NCI-H2227 treated with DMSO at 0.1 percent for 48 hours (cell line): ENCODE measurements at places on chromosomes 3 and 15.

- DNase-seq = no peak
These were observed 36.7 kb downstream of the RGMA start for GRCh38 chr15:93052090-93052879.

- DNase-seq = no peak
These were observed 121.2 kb downstream of the TLE3 start for GRCh38 chr15:69976366-69976994.

- DNase-seq = no peak
These were observed 12.9 kb downstream of the CSRNP1 start for GRCh38 chr3:39140341-39140971.

GRCh38 chr3:104878395-104878794, 488.3 kb upstream of the ALCAM start:
- no peak for DNase-seq

GRCh38 chr15:67501177-67501835, 19.6 kb upstream of the C15orf61 start:
- peak; percentile 4 for DNase-seq

DNA sequence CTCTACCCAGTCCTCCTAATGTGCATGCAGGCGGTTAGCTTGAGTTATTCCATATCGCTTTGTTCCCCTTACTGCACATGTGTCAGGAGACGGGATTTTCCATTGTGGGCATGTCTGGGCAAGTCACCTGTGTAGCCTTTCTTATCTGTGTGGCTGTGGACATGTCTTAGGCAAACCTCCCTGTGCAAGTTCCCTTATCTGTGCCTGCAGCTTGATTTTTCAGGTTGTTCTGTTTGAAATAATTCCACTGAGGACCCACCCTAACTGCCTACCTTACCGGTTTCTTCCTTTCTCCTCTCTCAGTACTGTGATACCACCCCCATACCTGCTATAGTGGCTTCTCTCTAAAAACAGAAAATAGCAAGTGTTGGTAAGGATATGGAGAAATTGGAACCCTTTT, 113.6 kb downstream of the NEO1 start:
- DNase-seq = no peak

- no peak for DNase-seq
These were observed 5.2 kb downstream of the HEG1 start for GRCh38 chr3:125050488-125051090.

DNA sequence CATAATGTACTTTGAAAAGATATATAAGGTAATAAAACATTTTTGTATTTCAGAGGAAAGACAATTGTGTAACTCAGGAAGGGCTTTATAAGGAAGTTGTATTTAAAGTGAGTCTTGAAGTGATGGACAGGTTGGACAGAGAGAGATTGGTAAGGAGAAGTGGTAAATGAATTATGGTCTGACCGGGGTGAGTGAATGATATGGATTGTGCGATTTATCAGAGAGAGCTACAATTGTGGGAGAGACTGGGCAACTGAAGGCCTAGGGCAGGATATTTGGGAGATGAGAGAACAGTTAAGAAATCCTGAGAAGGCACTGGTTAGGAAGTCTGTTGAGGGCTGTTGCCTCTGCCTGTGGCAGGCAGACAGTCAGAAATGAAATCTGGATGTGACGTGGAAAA, 14.8 kb downstream of the IL1RAP start:
- no peak for DNase-seq

- no peak for DNase-seq
These were observed 802 bp downstream of the RCN2 start for GRCh38 chr15:76932135-76932966.

DNA sequence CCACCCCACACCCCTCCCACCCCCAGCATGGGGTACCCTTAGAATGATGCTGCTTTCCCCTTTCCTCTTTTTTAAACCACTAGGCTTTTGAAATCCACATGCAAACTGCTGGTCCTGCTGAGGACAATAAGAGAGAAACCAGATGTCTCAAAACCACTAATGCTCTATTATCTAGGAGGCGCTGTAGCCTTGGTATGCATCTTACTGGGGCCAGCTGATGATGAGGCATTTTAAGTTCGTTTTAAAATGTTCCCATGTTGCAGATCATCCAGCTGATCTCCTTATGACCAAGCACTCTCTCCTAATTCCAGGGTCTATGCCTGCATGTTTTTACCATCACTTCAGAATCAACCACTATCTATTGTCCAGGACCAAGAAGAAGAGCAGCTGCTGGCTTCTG, 1.3 kb downstream of the NME9 start:
- DNase-seq = peak; percentile 13

GRCh38 chr3:42014921-42015533, 53.1 kb upstream of the ULK4 start:
- no peak for DNase-seq

DNA sequence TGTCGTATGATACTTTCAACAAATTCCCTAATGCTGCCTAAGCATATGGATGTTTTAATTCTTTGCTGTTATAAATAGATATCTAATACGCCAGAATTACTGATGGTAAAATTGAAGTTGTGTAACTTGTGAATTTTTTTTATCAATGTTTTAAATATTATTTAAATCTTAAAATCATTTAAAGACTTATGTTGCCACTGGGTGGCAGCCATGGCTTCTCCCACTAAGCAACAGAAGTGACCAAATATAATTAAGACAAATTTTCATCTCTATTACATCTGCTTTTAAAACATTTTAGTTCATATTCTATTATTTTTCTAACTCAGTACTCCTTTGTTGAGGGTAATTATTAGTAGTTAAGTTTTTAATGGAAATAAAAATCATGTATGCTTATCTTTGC, 8.1 kb upstream of the IL20RB start:
- DNase-seq = no peak

GRCh38 chr15:25897658-25898057, 34.5 kb upstream of the ATP10A start:
- DNase-seq = no peak

DNA sequence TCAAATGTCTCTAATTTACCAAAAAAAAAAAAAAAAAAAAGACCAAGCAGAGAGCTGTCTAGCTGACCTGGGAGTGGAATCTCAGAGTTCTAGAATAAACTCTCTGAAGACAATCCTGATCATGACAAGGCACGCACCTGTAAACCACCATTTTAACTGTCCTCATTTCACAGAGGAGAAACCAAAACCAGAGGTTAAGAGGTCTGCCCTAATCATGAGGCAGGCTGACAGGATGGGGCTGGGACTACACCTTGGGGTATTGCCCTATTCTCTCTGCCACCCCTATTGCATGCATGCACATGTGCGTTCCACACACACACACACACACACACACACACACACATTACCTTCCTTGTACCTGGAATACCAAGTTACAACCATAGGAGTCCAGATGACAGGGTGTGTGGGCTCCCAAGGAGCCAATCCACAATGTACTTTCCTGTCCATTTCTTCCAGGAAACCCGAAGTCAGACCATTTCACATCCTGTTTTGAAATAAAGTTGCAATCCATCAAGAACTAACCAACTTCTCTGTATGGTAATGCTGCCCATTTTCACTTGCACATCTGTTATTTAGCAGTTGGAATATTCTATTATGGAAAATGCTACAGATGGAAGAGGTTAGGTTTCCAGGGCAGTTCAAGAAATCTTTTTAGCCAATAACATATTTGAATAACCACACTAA, 34.6 kb downstream of the HSPBAP1 start:
- no peak for DNase-seq

GRCh38 chr3:68631850-68632545, 300.3 kb downstream of the TAFA4 start:
- DNase-seq = no peak
